Sciatic nerve (tissue), 2 donors: ENCODE measurements at places on chromosomes 7 and 10. TPM values are rescaled to one million over a fixed set of nuclear protein-coding genes. Genes with fewer than 3 reads are reported as not detected.

GRCh38 chr10:132463333-132464255 is 66.6 kb downstream of the PWWP2B start:
- DNase-seq, result no peak

The CASP2 gene
- total RNA-seq, result 33.8 TPM

- DNase-seq, result no peak
Measured at GRCh38 chr10:29249018-29249417, 39.9 kb upstream of the LYZL1 start.

DNA sequence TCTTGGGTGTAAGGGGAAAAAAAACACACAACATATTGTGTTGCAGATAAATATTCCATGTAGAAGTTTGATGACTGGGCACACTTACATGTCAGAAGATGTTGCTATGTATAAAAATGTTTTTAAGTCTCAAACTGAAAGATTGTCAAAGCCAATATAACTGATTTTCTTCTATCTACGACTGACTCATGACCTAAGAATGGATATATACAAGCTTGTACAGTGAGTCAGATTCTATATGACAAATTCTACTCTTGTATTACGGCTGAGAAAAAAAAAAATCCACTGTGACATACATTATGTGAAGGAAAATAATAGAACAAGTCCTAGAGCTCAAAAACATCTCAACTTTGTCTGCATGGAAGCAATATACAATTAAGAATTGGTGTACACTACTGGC is 343.0 kb upstream of the PCDH15 start:
- no peak for DNase-seq

- DNase-seq, result no peak
Measured at GRCh38 chr7:8044761-8045430, 76.3 kb downstream of the GLCCI1 start.

- no peak for DNase-seq
Measured at GRCh38 chr10:82267014-82267413, 392.0 kb downstream of the NRG3 start.

DNA sequence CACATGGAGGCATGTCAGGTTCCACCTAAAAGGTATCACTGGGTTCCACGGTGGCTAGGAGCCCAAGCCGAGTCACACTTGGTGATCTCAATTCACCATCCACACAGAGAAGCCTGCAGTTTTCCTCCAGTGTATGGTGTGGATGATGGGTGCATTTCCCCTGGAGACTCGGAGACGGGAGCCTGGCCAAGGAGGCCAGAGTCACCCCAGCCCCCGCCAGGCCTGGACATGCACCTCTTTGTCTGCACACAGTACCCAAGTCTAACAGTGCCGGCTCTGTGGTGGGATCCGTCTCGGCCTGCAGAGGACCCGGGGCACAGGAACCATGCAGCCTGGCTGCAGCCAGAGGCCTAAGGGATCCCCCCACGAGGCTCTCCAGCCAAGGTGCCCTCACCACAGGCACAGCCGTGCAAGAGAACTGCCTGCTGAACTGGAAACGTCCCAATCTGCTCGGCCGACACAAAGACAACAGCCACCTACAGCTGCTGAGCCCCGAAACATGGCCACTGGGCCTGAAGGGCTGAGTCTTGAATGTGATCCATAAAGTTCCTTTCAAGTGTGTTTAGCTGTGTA is 75.2 kb downstream of the DIP2C start:
- no peak for DNase-seq

GRCh38 chr7:90266808-90267207 is 21.8 kb downstream of the CFAP69 start:
- no peak for DNase-seq

- peak; percentile 84 for DNase-seq
Measured at GRCh38 chr10:119750391-119751230, 24.8 kb downstream of the INPP5F start.

The ZP3 gene
- total RNA-seq, result 1.7 TPM

DNA sequence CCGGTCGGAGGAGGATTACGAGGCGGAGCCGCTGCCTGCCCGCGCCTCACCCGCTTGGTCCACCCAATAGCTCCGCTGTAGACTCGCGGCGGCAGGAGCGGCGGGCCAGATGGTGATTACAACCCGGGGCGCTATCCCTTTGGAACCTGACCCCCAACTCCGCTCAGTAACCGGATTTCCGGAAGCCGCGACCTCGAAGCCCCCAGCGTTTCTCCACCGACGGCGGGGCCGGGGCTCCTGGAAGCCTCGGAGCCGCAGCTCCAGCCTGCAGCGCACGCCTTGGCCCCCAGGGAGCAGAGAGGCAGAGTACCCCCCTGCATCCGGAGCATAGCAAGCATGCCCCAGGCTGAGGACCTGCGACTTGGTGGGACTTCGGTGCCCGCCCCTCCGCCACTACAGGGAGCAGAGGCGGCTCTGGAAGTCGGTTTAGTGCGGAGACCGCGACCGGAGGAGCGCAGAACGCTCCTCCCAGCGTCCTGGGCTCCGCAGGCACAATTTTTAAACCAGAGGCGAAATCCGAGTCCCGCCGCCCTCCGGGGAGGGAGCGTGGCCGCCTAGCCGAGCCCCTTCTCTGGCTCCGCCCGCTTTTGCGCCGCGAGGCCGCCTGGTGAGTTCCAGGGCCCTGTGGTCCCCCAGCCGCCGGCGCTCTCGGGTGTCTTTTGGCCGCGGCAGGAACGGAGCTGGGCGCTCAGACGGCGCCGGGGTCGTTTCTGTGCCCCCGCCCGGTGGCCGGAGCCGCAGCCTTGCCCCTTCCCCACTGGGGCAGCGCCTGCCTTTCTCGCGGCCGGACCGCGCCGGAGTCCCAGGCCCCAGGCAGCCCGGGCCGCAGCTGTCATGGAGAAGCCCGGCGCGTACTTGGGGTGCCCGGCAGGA is 28.2 kb upstream of the BMS1 start:
- DNase-seq, result peak; percentile 71

- no peak for DNase-seq
Measured at GRCh38 chr7:47557694-47558670, 23.9 kb downstream of the TNS3 start.

GRCh38 chr10:35501923-35502322 is 103.2 kb upstream of the GJD4 start:
- no peak for DNase-seq

DNA sequence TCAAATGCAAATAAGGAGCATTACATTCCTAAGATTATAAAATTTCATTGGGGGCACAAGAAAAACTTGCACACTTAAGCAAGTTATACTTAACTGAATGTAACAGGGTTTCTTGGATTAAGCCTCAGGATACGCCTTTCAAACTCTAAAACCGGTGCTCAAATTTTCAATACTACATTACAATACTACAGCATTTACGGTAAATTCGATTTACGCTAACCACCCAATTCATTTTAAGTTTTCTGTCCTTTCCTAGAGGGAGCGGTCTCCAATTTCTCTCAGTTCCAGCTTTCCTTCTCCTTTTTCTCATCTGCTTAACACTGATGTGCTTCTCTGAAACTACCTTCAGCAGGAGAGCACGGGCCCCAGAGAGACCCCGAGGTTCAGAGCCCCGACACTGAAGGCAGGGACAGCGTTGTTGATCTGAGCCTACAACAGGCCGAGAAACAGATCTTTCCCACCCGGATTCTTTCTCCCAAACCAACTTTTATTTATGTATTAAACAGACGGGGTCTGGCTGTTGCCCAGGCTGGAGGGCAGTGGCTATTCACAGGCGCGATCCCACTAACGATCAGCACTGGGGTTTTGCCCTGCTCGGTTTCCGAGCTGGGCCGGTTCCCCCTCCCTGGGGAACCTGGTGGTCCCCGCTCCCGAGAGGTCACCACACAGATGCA is 798 bp downstream of the ZNF425 start:
- no peak for DNase-seq

- DNase-seq, result no peak
Measured at GRCh38 chr10:1736972-1737221, 428 bp downstream of the ADARB2 start.

- DNase-seq, result no peak
Measured at GRCh38 chr10:51567271-51567670, 132.1 kb downstream of the CSTF2T start.

The PRLHR gene
- total RNA-seq, result not detected

- no peak for DNase-seq
Measured at GRCh38 chr7:84735011-84735410, 451.8 kb downstream of the SEMA3D start.

The CYP2C19 gene
- total RNA-seq, result not detected

GRCh38 chr10:77442699-77443189 is 194.9 kb downstream of the KCNMA1 start:
- DNase-seq, result no peak

GRCh38 chr7:28774261-28774988 is 183.7 kb downstream of the TRIL start:
- DNase-seq, result no peak

DNA sequence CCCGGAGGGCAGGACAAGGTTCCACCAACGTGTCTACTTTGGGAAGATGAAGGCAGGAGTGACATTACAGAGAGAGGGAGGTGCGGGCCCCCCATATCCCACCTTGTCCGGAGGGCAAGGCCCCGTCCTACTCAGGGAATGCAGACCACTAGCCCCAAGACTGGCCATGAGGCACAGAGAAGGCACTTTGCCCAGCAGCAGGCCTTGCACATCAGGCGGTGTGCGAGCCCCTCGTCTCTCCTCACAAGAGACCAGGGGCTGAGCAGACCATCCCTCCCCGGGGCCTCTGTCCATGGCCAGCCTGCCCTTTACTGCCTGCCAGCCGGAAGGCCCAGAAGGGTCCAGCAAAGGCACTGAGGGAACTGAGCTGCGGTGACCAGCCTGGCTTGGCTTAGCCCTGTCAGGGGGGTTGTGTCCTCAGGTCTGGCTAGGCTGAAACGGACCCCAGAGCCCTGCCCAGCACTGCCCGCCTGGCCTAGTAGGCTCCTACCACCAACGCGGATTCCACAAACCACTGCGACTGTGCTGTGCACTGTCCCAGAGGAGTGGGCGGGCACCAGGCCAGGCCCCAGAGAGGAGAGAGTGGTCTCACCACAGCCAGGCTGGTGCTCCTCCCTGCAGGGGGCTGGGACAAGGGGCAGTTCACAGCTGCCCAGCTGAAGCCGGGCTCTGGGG is 16.7 kb downstream of the CAMK2B start:
- DNase-seq, result no peak

The VWA2 gene
- total RNA-seq, result 0.62 TPM

GRCh38 chr10:114478281-114478680 is 74.0 kb upstream of the AFAP1L2 start:
- no peak for DNase-seq

- DNase-seq, result no peak
Measured at GRCh38 chr10:117830787-117831212, 215.9 kb downstream of the RAB11FIP2 start.

The GPR22 gene
- not detected for total RNA-seq

The CHST15 gene
- 31.7 TPM for total RNA-seq

DNA sequence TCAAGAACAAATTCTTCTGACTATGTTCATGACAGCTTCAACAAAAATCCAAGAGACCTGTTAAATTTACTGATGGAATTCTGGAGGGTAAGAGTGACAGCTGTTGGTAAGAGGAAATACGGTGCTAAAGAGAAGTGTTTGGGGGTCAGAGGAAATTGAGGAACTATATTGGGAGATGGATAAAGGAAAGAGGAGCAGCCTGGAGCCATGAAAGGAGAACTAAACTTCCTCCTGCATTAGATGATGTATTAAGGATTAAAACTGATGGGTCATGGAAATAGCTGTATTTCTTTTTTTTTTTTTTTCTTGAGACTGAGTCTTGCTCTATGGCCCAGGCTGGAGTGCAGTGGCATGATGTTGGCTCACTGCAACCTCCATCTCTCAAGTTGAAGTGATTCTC is 95.3 kb downstream of the HERPUD2 start:
- DNase-seq, result no peak

DNA sequence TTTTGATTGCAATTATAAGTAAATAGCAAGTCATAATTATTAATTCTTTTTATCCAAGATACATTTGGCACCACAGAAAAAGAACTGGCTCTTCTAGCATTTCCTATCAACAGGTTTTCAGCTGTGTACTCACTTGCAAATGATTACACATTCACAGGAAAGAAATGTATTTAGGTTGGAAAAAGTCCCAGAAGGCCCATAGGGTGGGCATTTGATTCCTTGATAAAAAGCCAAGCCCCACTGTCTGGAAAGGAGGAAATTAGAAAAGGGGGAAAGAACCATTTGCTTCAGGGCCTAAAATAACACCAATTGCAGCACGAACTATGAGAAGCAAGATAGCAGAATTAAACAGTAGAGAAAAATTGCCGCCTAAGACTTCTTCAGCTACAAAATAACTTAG is 80.8 kb upstream of the COL1A2 start:
- DNase-seq, result no peak

- no peak for DNase-seq
Measured at GRCh38 chr7:42222891-42223290, 14.1 kb downstream of the GLI3 start.

GRCh38 chr10:22433875-22434274 is 88.6 kb downstream of the SPAG6 start:
- DNase-seq, result no peak

DNA sequence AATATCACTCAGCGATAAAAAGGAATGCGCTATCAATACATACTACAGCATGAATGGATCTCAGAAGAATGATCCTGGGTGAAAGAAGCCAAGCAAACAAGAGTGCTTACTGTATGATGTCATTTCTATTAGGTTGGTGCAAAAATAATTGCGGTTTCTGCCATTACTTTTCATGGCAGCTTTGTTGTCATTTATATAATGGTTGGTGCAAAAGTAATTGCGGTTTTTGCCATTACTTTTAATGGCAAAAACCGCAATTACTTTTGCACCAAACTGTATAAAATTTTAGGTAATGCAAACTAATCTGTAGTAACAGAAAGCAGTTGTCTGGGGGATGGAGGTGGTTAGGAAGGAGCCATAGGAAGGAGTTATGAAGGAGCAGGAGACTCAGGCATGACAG is 318.3 kb upstream of the ZMIZ1 start:
- no peak for DNase-seq

DNA sequence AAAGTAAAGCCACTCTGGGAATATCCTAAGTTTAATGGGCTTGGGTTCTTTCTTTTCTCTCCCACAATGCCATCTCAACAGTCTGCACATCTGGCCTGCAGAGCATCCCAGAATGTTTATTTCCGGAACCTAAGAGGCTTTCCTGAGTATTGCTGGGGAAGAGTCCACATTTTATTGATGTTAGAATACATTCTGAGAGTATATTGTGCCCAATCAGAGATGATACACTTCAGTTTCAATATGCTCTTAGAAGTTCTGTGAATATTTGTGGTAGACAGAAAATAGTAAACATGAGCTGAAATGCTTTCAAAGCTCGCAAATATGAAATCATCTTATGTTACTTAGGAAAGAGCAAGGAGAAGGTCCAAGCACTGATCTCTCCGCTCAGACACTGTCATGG is 200.6 kb downstream of the TWIST1 start:
- no peak for DNase-seq

The BTBD16 gene
- 0.89 TPM for total RNA-seq
